ENCODE measurements at places on chromosomes 7 and 10.

GRCh38 chr7:7970237-7970530, 1.6 kb downstream of the GLCCI1 start:
- no peak for DNase-seq

GRCh38 chr10:101397140-101397539, 43.2 kb downstream of the BTRC start:
- no peak for DNase-seq

GRCh38 chr7:5424749-5425506, 1.3 kb upstream of the TNRC18 start:
- DNase-seq = no peak

DNA sequence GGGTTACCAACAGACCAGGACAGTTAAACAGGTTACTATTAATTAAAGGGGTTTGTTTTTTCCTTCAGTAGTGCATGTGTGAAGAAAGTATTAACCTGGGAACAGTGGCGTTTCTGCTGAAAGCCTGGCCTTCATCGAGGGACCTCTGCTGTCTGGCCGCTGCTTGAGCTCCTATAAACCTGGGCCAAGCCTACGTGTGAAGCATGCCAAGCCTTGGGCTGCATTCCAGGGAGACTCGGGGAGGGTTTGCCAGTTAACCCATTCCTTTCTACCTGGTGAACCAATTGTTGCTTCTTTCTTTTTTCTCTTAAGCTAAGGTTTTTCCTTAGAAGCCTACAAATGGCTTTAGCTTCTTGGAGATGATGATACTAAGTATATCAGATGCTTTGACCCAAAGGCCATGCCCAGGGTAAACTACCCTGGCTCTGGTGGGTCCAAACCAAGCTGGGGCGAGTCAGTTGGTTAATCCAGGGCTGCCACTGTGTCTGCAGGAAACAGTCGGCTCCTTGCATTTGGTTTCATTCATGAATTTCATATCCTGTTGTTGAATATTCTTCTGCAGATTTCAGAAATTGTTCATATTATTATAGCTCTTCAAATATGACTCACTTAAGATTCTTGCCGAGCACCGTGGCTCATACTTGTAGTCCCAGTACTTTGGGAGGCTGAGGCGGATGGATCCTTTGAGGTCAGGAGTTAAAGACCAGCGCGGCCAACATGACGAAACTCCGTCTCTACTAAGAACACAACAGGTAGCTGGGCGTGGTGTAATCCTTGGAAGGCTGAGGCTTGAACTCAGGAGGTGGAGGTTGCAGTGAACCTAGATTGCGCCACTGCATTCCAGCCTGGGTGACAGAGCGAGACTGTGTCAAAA, 23.8 kb downstream of the PFKP start:
- no peak for DNase-seq

DNA sequence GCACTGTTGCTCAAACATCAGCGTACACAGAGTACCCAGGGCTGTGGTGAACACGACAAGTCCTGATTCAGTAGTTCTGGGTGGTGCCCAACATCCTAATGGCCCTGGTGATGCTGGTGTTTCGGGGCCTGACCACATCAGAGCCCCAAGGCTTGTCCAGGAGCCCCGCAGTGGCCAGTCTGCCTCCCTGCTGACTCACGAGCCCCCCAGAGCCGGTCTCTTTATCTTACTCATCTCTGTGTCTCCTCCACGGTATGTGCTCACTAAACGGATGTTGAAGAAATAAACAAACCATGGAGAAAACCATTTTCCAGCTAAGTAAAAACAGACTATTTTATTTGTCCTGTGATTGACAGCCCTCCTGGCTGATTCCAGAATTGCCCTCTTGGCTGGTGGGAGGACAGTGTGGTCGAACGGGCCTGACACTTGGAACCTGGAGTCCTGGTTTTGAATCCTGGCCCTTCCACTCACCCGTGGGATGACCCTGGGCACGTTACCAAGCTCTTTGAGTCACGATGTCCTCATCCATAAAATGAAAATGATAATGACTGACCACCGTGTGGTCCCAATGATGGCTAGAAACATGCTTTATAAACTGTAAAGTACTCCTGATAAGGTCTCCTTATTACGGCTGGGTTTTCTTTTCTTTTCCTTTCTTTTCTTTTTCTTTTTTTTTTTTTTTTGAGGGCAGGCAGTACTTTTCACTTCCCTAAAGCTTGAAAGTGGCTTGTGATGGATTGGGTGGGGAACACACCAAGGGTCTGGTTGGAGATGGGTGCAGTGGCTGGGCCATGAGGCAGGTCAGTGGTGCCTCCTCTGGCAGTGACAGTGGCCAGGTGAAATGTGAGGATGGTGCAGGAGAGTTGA, 5.7 kb downstream of the HIP1 start:
- DNase-seq = no peak

- DNase-seq = no peak
These were observed 5.4 kb downstream of the EMX2 start for GRCh38 chr10:117547716-117548668.

DNA sequence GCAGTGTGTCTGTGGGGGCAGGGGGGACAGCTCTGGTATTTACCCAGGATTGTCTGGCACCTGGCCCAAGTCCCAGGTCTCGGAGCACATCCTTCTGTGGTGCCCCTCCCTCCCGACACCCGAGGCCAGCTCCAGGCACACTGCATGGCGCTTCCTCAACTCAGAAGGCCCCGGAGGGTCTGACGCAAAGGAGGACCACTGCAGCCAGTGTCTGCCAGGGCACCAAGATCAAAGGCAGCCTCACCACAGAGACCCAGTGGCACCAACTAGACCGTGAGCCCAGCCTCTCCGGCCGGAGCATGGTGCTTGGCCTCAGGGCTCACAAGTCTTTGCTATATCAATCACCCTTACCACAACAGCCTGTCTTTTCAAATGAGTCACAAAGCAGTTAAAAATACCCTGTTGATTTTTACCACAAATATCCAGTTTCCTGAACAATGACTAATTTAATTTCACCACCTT, 99.3 kb upstream of the DDC start:
- DNase-seq = no peak

DNA sequence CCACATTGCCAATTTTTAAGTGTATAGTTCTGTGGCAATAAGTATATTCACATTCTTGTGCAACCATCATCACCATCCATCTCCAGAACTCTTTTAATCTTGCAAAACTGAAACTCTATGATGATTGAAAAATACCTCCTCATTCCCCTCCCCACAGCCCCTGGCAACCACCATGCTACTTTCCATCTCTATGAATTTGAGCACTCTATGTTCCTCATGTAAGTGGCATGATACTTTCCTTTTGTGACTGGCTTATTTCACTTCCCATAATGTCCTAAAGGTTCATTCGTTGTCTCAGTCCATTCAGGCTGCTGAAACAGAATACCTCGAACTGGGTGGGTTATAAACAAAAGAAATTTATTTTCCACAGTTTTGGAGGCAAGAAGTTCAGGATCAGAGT, 23.4 kb upstream of the EGR2 start:
- DNase-seq = no peak

DNA sequence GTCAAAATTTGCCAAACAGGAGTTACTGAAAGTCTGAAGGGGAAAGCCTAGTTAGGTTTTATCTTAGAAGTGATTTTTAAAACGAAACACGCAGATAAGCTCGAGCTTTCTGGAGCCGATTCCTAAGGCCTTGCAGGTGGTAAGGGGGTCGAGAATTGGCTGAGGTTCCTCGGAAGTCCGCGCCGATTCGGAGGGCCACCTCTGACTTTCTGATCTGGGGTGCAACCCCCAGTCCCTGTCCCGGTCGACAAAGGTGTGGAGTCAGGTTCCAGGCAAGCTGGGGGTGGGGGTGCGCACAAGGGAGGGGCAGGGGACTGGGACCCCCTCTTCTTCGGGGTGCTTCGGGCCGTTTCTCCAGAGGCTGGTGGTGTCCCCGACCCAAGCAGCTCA, 701 bp upstream of the CUL1 start:
- no peak for DNase-seq

GRCh38 chr10:87594864-87595263, 64.8 kb upstream of the PAPSS2 start:
- no peak for DNase-seq

DNA sequence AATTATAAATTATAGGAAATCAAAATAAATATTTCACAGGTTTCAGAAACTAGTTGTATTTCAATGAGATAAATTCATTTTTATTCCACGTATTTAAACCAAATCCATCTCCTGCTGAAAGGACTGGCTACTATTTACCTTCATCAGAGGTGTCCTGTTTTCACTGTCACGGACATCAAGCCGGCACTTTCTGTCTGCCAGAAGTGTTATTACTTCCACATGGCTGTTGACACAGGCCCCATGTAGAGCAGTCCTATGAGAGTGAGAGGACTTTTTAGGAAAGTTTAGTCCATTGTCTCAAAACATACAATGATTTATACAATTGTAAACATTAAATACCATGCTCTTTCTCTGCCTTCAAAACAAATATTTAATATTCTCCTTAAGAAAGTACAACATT, 100.4 kb upstream of the ACBD5 start:
- DNase-seq = no peak

DNA sequence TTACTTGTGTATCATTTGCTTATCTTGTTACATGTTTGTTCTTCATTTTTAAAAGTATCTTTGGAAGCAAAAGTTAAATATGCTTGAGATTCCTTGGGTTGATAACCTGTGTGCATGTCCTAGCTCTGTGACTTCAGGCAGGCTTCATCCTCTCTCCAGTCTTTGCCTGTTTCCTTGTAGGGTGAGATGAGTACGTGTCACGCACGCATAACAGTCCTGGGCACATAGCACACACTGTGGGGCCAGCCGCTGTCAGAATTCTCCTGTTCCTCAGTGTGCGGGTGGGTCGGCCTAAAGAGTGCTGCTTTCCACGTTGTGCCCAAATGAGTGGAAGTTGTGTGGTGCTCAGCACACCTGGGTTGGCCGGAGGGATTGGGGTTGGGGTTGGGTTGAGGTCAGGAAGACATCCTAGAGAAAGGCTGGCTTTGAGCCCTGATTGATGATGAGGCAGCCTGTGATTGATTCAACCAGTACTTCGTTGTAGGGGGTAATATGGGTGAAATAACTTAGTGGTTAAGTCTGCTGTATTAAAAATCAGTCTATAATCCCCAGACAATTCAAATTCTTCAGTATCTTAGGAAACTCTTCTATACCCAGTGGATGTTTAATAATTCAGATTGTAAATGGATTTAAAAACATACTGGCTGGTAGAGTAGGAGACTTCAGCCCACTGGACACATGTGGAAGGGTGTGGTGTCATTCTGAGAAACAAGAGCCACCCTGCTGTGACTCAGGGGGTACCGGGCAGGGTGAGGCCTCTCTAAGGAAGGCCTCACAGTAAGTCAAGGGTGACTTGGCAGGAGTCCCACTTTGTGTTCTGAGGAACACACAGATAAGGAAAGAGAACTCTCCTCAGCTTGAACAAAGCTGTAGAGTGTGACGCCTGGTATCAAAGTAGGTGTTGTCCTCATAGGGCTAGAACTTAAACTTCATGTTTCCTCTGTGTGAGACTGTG, 54.8 kb downstream of the DAGLB start:
- no peak for DNase-seq

DNA sequence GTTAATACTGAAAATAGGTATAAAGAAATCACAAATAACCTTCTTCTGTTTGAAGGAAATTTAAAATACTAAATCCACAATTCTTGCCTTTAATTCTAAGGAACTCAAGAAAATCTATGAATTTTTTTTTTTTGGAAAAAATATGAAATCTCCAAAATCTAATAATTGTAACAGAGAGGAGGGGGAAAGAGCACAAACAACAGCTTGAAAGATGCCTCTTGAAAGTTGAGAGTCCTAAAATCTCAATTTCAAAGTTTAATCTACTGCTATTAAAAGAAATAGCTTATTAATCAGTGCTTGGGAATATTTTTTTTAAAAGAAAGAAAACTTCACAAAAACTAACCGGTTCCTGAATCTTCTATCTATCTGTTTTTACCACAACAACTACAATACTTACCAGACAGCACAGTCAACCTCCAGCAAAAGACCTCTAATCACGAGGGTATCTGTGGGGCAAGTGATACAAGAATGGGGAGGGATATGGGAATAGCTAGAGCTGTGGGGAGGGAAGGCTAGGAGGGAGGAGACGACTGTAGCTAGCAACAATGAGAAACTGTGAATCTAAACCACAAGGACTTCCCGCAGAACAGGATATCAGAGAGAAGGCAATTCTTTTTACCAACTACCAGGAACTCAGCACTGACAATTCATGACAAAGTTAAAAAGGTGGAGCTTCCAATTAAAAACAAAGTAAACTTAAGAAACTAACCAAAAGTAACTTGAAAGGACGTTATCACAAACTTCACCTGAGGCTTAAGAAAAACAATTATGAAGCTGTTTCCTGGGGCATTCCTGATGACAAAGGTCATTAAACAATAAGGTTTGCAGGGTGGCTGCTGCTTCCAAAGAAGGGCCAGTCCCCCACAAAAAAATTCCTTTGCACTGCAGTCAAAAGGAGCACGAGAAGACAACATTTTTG, at the start of gene USP54:
Gene USP54 (minus strand): TSS at position 462 of the 919 bp plus-strand sequence. CDS start 15,684 bp downstream, outside the sequence.
- no peak for DNase-seq

GRCh38 chr10:43411536-43411935, 2.5 kb upstream of the HNRNPF start:
- no peak for DNase-seq

DNA sequence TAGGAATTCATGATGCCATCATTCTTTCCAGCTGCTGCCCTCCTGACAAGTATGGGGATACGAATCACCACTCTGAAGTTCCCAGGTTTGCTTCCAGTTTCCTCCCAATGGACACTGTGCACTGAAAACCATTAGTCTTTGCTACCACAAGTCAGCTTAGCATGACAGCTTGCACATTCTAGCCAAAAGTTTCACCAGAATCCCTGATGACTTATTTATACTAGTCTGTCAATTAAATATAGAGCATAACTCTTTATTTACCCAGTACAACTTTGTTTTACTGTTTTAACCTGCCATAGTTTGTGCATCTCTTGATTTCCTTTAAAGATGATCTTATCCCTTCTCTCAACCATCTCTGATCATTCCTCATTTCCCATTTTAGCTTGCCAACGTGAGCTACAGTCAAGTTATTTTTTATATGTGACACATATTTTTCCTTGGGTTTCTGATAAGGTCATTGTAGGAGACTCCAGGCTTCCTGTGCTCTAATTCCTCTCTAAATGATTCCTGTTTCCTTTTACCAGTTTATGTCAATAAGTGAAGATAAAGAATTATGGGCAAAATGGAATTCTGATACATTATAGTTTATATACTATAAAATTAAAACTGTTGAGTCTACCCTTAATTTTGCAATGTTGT, 167.5 kb upstream of the MEOX2 start:
- no peak for DNase-seq

DNA sequence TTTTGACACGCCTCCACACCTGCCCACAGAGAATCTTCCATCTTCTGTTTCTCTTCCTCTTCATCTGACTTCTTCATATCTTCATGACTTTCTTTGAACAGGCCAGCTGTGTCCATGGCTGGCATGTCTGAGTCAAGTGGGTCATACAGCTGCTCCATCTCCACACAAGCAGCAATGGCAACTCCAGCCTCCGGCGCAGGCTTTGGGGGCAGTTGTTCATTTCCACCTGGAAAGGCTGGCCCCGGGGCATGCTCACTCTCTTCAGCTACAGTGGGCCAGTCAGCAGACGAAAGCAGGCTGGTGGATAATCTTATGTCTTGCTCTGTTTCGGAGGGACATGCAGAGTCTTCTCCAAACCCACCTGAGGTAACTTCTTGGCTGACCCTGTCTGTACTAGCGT, 155.6 kb upstream of the TARP start:
- DNase-seq = no peak

- DNase-seq = no peak
These were observed 375.7 kb upstream of the NPSR1 start for GRCh38 chr7:34282271-34282670.
